ENCODE measurements at places on chromosomes 2 and 18. TPM values are rescaled to one million over a fixed set of nuclear protein-coding genes. Genes with fewer than 3 reads are reported as not detected.
A peak's percentile ranks its signal among the peaks of the same experiment; 100 is the strongest.

LYPD6 gene
- total RNA-seq = 0.26 TPM

DPP4 gene
- total RNA-seq = 2.9 TPM

MYOM1 gene
- 0.38 TPM for total RNA-seq

- peak; percentile 92 for DNase-seq
Measured at GRCh38 chr2:181770150-181770549, 89.8 kb upstream of the NEUROD1 start.

DNA sequence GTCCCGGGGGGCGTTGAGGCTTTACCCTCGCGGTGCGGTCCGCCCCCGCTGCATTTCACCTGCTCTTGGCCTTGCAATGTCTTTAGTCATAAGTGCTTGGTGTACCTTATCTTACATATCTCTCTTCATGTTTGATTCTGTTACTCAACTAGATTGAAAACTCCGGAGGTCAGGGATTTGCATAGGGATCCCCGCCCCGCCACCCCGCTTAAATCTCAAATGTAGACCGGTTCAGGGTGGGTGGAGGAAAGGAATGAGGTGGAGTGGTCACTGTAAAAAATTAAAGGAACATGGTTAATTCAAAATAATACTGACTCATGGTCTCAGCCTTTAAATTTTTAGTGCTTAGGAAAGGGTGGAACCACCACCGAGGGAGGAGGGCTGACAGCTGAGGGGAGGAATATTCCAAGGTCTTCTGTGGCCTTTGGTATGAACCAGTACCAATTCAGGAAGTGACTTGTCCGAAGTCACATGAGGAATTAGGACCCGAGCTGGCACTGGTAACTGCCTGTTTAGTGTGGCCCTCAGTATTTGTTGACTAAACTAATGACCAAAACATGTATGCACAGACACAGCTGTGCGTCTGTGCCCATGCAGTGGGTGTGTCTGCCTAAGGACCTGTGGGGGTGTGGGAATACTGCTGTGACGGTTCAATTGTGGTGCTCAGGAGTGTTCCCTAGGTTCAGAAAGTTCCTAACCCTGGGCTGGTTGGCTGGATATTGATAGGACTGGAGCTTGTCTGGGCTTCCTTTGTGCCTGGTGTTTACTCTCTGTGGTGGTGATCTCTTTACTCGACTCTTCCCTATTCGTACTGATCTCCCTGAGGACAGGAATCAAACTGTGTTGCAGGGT is 1.0 kb downstream of the PLEKHB2 start:
- peak; percentile 66 for DNase-seq

DNA sequence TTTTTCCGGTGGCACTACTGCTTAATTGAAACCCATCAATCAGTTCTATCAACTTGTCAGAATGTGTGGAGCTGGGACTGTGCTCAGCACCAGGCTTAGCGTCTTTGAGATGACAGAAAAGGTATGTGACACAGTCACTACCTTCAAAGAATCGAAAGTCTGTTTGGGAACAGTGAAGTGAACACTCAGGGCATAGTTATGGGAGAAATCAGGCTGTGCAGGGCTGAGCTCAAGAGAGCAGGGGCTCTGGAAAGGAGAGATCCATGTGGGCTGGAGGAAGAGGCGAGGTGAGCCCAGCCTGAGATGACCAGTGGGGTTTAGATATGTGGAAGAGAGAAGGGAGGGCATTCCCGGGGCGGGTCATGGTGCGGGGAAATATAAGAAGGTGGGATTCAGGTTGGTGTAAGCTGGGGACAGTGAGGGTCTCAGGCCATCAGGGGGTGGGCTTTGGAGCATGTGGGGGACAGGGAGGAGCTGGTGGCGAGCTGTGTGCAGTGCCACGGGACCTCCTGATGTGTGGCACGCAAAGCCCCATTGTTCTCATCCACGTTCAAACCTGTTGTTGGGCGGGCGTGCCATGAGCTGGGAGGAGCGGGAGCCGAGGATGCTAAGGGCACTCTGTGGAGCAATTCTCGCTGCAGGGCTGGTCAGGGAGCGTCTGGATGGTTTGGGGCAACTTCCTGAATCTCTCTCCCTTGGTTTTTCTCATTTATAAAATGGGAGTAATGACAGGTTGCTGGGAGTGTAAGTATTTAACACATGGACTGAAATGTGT is 72.5 kb downstream of the VAPA start:
- no peak for DNase-seq

All from bronchial epithelial cell (primary cell).